Kasumi-1 (cell line): ENCODE measurements at places on chromosomes 5 and 9.
A peak's percentile ranks its signal among the peaks of the same experiment; 100 is the strongest.

GRCh38 chr9:112031400-112031799 is 134.8 kb downstream of the UGCG start:
- DNase-seq = no peak

GRCh38 chr9:72294936-72295335 is 70.1 kb downstream of the ZFAND5 start:
- DNase-seq = no peak

- DNase-seq = no peak
Observed at GRCh38 chr5:76277736-76278135, 125.3 kb upstream of the IQGAP2 start.

DNA sequence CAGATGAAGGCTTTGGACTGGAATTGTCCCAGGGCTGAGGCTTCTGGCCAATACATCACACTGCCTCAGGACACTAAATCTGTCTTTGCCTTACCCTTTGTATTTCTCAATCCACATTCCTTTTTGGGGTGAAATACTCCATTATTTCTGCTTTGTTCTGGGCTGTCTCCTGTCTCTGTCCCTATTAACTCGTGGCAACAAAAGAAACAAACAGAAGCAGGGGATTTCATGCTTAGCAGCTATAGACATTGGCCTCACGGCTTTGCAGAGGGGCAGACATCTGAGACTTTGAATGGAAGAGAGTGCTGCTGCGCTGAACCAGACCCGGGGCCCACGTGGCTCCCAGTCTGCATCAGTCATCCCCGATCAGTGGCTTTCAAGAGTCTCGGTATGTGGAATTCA is 129.7 kb downstream of the ARL15 start:
- DNase-seq = no peak

DNA sequence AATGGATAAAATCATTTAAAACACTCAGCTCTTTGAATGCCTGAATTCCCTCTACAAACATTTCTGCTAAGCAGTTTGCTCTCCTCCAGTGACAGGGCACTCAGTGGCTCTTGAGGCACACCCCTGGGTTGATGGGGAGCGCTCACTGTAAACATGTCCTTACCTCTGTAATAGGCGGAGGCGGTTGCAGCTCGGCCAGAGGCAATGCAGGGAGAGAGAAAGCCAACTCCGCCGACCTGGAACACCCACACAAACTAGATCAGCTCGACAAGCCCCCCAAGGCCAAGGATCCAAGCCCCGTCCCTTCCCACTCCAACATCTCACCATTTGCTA is 329 bp downstream of the CDC23 start:
- DNase-seq = no peak

DNA sequence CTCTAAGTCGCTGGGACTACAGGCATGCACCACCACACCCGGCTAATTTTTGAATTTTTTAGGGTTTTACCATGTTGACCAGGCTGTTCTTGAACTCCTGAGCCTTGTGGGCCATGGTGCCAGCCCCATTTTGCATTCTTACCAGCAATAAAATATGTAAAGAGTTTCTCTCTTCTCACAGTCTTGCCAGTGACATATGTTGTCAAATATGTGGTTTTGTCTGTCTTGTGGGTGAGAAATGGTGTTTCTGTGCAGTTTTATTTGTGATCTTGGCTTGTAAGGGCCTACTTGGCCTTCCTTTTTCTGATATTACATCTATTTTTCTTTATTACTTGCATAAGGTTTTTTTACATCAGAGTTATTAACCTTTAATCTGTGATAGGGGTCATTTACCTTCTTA is 47.1 kb downstream of the SPIN1 start:
- DNase-seq = no peak

DNA sequence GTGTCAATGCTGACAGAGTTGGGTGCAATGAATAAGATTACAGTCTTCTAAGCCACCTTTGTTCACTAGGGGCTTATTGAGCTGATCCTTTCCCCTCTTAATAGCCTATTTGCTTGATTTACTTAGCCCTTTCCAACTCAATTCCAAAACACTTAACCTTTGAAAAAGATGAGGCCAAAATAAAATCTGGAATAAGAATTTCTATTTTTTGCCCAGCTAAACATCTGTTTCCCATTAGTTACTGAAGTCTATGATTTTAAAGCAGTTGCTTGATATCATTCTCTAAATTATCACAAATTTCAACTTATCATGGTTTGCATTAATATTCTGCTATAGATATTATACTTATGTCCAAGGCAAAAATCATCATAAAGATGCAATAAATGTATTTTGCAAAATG is 1272.0 kb upstream of the ACO1 start:
- no peak for DNase-seq

DNA sequence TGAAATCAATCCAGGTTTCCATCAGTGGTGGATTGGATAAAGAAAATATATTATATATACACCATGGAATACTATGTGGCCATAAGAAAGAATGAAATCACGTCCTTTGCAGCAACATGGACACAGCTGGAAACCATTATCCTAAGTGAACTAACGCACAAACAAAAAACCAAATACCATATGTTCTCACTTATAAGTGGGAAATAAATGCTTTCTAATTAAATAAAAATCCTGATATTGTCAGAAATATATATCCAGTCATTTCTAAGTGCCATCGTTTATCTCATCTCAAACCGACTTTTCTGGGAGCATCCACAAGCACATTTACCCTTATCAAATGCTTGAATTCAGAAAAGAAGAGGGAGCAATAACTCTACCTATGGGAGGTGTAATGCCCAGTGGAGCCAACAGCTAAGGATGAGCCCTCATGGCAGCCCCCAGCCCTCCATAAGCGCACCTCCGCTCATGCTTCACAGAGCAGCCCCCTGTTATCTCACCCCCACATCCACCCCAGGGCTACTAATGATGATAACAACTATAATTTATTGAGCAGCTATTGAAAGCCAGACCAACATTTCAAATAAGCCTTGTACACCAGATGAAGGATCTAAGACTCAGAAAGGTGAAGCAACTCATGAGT is 101.7 kb upstream of the SPOCK1 start:
- DNase-seq = no peak

- no peak for DNase-seq
Observed at GRCh38 chr5:113235884-113236283, 198.9 kb downstream of the TSSK1B start.

DNA sequence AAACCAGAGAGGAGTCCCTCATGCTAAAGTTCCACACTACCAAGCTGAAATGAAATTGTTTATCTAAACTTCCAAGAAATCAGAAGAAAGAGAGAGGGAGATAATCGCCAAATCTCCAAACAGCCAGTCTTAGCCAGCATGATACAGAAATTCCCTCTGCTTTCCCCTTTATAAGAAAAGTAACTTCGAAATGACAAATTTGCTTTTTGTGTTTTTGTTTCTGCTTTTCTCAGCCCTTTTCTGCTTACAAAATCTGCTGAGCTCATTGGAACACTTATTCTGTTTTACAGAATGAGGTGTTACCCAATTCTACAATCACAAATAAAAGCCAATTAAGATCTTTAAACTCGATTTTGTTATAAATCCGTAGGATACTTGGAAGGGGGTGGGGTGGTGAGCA is 72.9 kb downstream of the SFXN1 start:
- DNase-seq = no peak

- no peak for DNase-seq
Observed at GRCh38 chr9:112809351-112809848, 58.8 kb downstream of the SNX30 start.

DNA sequence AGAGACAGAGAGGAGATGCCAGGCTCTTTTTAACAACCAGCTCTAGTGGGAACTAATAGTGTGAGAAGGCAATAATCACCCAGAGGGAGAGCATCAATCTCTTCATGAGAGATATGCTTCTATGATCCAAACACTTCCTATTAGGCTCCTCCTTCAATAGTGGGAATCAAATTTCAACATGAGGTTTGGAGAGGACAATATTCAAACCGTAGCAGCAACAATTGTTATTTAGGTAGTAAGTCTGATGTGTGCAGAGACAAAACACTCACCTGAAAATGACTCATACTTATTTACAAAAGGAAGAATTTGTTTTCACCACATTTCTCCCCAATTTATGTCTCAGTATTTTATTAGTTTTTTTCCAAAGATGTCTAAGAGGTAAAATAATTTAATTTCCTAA is 144.3 kb downstream of the ST8SIA4 start:
- DNase-seq = no peak

- DNase-seq = no peak
Observed at GRCh38 chr9:120210274-120210673, 369.7 kb downstream of the CDK5RAP2 start.

- no peak for DNase-seq
Observed at GRCh38 chr9:38619556-38620447, 594 bp downstream of the ANKRD18A start.

- DNase-seq = no peak
Observed at GRCh38 chr5:107230367-107230766, 440.4 kb downstream of the EFNA5 start.

DNA sequence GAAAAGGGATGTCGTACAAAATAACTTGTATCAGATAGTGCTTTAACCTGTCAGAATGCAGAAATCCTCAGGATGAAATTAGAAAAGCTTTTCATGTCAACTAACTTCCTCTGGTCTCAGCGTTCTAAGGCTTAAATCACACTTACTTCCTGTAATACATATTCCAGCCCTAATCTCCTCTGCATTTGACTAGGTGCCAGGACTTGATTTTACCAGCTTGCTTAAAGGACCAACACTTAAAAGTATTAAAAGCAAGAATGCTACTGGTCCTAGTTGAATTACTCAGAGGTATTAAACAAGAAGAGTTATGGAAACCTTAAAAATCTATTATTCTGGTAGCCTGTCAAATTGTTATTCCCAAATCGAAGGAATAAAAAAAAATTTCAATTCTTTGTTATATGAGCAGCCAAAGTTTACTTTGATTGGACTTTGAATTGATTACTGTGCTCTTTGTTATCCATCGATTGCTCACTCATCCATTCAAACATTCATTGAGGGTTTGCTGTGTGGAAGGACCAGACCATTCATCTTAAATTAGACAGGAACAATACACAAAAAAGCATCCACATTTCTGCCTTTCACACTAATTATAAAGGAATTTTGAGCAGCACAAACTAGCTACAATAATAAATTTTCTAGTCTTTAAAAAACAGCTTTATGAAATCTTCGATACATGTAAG is 108.7 kb downstream of the MUSK start:
- DNase-seq = peak; percentile 42

GRCh38 chr5:107570181-107570580 is 100.6 kb downstream of the EFNA5 start:
- no peak for DNase-seq

DNA sequence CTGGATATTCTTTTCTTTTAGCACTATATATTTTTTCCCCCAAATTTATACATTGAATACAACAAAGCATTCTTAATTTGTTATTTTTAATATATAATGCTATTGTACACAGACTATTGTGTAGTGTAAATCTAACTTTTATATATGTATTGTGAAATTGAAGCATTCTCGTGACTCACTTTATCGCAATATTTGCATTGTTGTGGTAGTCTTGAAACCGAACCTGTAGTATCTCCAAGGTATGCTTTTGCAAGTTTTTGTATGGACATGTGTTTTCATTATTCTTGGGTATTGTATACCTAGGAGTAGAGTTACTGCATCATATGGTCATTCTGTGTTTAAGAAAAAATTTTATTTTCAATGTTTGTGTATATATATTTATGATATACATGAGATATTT is 49.6 kb downstream of the NSD1 start:
- DNase-seq = no peak

GRCh38 chr9:94805051-94805489 is 78.6 kb downstream of the AOPEP start:
- DNase-seq = no peak

- DNase-seq = no peak
Observed at GRCh38 chr9:2576631-2577030, 45.0 kb upstream of the VLDLR start.

- no peak for DNase-seq
Observed at GRCh38 chr5:82859451-82860140, 217.6 kb downstream of the TMEM167A start.
